ENCODE measurements at places on chromosomes 1 and 21.

DNA sequence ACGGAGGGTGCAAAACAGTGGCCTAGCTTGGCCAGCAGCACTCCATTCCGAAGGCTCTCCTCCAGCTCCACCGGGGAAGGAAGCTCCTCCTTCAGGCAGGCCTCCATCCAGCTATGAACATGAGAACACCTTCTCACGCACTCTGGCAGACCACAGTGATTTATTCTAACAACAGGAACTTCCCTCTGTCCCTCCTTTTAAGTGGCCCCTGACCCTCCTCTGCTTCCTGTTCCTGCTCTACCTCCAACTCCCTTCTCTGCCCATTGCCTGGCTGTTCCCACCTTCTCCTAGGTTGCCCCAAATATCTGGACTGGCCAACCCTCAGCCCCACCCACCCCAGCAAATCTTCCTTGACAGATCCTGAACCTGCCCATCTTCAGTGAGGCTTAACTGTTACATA is 5.9 kb downstream of the IQGAP3 start:
- DNase-seq = no peak

DNA sequence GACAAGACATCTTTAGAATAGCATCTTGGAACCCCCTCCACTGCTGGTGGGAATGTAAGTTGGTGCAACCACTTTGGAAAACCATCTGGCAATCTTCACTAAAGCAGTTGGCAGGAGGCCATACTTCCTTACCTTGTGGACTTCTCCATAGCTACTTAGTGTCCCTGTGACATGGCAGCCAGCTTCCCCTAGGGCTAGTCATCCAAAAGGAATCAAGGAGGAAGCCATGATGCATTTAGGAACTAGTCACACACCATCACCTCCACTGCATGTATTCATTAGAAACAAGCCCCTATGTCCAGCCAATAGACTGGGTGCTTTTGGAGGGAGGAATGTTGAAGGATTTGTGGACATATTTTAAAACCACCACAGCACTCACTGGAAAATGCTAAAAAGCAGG is 19.9 kb downstream of the MX2 start:
- DNase-seq = no peak

GRCh38 chr1:191963781-191964455 is 194.3 kb upstream of the RGS18 start:
- DNase-seq = no peak

GRCh38 chr1:26540351-26540750 is 10.8 kb downstream of the RPS6KA1 start:
- DNase-seq = no peak

GRCh38 chr1:94395748-94396309 is 22.4 kb upstream of the ABCD3 start:
- DNase-seq = no peak

DNA sequence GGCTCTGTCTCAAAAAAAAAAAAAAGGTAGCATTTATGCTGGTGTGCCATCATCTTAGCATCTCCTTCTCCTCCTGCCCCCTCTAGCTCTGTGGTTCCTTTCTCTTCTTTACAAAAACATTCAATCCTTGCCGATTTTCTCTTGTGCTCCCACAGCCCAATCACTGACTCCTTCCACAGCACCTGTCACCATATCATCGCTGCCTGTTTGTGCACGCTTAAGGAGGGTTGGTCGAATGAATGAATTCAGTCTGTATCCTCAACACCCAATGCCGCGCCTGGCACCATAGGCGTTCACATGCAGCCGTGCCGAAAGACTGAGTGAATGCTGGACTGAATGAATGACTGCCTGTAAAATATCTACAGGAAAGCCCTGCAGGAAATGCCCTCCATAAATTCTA is 7.9 kb downstream of the RNU5D-1 start:
- no peak for DNase-seq

All from AG09319 (cell line).